ENCODE measurements at places on chromosomes 16 and 17.

DNA sequence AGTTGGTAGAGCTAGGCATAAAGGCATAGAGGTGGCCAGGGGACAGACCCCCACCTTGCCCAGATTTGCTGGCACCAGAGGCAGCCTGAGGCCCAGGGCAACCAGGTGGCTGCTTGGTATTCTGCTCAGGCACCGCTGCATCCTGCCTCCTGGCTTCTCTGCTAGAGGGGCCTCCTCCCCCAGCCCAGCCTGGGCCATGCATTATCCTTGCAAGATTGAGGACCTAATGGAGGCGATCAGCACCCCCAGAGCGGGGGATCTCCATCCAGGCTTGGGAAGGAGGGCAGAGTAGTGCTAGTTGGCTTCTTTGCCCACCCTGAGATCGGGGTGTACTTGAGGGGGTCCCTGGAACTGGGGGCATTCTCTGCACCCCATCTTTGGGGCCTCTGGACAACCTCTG, 23.8 kb downstream of the CDK5RAP3 start:
- no peak for DNase-seq

DNA sequence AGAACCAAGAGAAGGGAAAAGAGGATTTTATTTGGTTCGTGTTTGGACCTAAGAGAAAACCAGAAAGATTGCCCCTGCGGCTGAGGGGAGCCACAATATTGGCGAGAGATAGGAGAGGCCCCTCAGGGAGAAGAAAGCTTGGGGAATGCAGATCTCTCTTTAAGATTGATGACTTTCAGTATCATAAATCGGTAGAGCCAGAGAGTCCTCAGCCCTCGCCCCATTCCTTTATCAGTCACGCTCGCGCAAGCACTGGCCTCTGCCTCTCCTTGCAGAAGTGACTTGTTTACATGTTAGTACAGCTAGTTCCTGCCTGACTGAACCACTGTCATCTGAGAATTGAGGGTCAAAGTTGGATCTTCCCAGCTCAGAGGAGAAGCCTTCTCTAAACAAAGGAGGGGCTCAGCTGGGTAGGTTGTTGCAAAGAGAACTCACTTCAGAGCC, 21.5 kb upstream of the KRT19 start:
- no peak for DNase-seq

- no peak for DNase-seq
Measured at GRCh38 chr17:68453991-68454665, 3.2 kb downstream of the WIPI1 start.

DNA sequence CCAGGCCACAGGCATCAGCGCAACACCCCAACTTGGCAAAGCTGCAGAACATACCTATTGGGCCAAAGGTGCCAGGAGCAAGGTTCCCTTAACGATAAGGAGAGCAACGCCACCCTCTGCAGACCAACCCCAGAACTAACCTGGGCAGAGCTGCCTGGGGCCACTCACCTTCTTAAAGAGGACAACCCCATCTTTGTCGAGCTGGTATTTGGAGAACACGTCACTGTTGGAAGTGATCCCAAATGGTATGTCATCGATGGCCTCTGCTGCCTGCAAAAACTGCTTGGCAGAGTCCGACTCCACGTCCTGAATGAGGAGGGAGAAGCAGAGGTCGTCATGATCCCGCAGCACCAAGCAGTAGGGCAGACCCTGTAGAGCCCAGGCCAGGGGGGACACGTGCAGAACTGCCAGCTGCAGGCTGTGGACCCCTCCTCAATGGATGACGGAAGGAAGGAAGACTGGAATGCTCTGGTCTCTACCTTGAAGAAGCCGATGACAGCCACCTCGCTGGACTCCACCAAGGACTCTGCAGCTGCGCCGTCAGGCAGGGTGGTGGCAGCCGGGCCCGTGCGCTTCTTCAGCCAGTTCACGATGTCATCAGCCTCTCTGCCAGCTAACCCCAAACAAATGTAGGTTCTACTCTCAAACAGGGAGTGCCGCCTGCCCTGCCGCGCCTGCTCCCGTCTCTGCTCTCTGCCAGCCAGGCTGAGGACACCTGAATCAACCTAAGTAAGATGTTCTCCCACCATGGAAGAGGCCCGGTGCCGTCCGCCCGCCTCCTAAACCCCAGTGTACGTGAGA, 5.2 kb downstream of the P4HB start:
- no peak for DNase-seq

GRCh38 chr16:65547772-65548446, 426.0 kb upstream of the CDH11 start:
- no peak for DNase-seq

Data from endothelial cell (in vitro differentiated cells).